ENCODE measurements at places on chromosomes 6 and 20. TPM values are rescaled to one million over a fixed set of nuclear protein-coding genes. Genes with fewer than 3 reads are reported as not detected.

KCNK15 gene
- 0.59 TPM for total RNA-seq

RPN2 gene
- 194 TPM for total RNA-seq

MACROD2 gene
- 3.2 TPM for total RNA-seq

SCGN gene
- not detected for total RNA-seq

EPB41L2 gene
- 59.9 TPM for total RNA-seq

LTB gene
- total RNA-seq = not detected

MROH8 gene
- 2.5 TPM for total RNA-seq

TCF15 gene
- total RNA-seq = 0.28 TPM

HFE gene
- 7.5 TPM for total RNA-seq

C4B gene
- 7.3 TPM for total RNA-seq
